ENCODE measurements at places on chromosomes 11 and 22.

GRCh38 chr11:62125316-62125715 is 1.5 kb downstream of the INCENP start:
- no peak for DNase-seq

DNA sequence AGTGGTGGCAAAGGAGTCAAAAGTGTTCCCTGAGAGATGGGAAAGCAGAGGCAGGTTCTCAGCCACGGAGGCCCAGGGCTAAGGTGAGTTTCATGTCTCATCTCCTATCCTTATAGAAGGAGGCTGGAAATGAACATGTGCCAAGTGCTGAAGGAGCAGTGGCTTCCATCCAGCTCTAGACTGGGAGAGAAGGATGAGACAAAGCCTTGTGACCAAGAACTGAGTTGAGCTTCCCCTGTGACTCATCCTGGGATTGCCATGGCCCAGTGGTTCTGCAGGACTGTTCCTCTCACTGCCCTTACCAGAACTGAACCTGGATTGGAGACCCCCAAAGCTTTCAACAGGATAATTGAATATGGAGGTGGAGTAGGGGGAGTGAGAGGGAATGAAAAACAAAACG is 16.7 kb upstream of the OR9Q1 start:
- DNase-seq, result no peak

- DNase-seq, result no peak
Observed at GRCh38 chr11:58003036-58003435, 20.6 kb upstream of the OR9Q1 start.

GRCh38 chr22:31354515-31354914 is 8.4 kb upstream of the PATZ1 start:
- no peak for DNase-seq
